ENCODE measurements at places on chromosomes 13 and 19.

DNA sequence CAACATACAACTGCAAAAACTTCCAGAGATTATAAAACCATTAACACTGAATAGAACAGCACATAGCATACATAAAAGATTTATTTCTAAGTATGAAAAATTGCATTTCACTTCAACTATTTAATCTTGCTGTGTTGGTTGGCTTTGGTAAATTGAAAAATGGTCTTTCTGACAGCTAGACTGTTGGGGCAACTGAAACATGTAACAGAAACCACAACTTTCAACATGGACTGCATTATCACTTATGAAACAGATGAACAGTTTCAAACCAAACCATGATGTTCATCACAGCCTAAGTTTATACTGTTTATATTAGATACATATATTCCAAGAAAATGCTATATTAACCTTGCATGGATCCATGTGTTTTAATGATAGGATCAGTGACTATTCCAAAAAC, 324.1 kb upstream of the PCDH9 start:
- DNase-seq: no peak

DNA sequence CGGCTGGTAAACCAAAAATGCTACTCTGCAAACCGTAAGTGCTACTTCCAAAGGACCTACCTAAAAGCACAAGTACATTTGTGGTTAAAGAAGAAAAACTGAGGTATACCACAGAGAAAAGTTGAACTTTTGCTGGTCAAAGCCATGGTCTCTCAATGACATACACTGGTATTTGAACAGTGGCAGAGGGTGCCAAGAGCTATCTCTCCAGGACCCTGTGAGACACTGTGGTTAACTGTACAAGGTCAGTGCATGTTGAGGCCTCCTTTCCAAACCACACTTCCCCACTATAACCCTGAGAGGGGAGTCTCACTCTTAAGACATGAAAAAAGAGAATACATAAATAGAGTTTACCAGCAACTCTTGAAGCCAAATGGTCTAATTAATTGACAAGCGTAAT, 49.5 kb downstream of the COL4A1 start:
- no peak for DNase-seq

- DNase-seq: no peak
Measured at GRCh38 chr13:50539791-50540530, 303.5 kb downstream of the DLEU7 start.

DNA sequence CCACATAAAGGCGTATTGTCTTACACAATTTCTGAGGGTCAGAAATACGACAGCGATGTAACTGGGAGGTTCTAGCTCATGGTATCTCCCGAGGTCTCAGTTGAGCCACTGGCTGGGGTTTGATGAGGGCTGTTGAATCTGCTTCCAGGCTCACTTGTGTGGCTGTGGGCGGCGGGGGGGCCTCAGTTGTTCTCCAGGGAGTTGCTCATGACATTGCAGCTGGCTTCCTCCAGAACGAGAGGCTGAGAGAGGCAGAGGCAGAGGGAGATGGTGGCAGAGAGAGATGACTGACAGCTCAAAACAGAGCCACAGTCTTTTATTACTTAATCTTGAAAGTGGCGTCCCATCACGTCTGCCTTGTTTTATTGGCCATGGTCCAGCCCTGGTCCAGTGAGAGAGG, 6.2 kb upstream of the NLRP5 start:
- no peak for DNase-seq

- DNase-seq: peak; percentile 73
Measured at GRCh38 chr19:35155441-35155840, 906 bp downstream of the FXYD5 start.

GRCh38 chr19:38949580-38950367, 19.0 kb downstream of the MRPS12 start:
- peak; percentile 90 for DNase-seq

DNA sequence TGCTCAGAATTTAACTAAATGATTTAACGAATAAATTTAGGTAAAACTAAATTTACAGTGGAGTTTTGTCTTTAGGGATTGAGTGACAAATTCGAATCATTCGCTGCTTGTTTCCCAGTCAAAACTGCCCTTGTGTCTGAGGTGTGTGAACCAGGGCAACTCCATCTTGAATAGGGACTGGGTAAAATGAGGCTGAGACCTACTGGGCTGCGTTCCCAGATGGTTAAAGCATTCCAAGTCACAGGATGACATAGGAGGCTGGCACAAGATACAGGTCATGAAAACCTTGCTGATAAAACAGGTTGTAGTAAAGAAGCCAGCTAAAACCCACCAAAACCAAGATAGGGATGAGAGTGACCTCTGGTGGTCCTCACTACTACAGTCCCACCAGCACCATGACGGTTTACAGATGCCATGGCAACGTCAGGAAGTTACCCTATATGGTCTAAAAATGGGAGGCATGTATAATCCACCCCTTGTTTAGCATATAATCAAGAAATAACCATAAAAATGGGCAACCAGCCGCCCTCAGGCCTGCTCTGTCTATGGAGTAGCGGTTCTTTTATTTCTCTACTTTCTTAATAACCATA, 10.2 kb upstream of the ANKRD10 start:
- DNase-seq: no peak

DNA sequence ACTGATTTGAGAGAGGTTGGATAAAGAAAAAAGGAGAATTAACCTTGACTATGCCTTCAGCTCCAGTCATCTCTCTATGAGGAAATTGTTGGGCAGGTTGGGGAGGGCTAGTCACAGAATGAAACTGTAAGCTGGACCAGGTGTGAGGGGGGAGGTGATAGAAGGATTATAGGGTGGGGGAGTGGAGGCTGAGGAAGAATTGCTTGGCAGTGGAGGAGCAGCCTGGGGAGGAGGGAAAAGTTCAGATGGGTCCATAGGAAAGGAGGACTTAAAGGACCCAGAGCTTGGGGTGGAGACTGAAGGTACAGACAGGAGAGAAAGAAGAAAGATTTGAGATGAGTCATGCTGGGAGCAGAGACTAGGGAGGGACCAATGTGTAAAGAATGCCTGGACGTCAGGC, 8.2 kb upstream of the ZNF431 start:
- no peak for DNase-seq

DNA sequence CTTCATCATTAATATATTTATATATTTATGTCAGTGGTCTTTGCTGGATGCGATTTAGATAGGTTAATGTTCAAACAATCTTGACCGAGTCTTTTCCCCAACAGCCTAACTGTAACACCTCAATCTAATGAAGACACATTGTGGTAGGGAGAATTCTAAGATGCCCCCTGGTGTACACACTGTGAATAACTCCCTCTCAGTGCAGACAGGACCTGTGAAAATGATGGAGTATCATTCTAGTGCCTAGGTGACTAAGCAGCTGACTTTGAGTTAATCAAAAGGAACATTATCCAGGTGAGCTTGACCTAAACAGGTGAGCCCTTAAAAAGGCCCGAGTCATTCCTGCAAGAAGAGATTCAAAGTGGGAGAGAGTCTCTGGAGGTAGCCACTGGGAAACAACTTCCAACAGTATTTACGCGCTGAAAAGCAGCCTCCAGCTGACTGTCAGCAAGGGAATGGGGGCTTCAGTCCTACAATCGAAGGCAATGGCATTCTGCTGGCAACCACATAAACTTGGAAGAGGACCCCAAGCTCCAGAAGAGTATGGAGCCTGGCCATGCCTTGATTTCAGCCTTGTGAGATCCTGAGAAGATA, 28.0 kb upstream of the KBTBD7 start:
- DNase-seq: no peak

- no peak for DNase-seq
Measured at GRCh38 chr13:48069573-48069972, 25.3 kb downstream of the MED4 start.

DNA sequence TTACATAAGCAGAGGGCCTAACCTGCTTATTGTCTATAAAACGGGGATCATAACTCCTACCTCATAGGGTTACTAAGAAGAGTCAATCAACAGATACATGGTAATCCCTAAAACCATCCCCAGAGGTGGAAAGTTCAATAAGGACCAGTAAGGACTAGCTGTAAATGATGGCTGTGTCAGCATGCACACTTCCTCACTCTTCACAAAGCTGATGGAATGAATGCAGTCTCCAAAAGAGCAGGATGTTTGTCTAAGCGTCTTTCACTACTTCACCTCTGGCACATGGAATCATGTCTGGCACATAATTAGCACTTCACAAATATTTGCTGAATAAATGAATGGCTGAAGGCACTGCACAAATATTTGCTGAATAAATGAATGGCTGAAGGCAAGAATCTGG, 134.2 kb downstream of the MIPEP start:
- DNase-seq: no peak

DNA sequence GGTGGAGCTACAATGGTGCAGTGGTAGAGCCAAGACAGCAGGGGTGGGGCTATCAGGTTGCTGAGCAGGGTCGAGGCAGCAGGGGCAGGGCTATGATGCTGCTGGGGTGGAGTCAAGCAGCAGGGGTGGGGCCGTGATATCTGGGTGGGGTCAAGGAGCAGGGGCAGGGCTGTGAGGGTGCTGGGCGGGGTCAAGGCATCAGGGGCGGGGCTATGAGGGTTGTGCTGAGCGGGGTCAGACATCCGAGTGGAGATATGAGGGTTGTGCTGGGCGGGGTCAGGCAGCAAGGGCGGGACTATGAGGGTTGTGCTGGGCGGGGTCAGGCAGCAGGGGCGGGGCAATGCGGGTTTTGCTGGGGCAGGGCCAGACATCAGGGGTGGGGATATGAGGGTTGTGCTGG, 14.7 kb downstream of the HCN2 start:
- DNase-seq: no peak

- no peak for DNase-seq
Measured at GRCh38 chr13:103284466-103284865, 218.2 kb upstream of the SLC10A2 start.

- no peak for DNase-seq
Measured at GRCh38 chr13:36157480-36157879, 26.3 kb upstream of the DCLK1 start.

DNA sequence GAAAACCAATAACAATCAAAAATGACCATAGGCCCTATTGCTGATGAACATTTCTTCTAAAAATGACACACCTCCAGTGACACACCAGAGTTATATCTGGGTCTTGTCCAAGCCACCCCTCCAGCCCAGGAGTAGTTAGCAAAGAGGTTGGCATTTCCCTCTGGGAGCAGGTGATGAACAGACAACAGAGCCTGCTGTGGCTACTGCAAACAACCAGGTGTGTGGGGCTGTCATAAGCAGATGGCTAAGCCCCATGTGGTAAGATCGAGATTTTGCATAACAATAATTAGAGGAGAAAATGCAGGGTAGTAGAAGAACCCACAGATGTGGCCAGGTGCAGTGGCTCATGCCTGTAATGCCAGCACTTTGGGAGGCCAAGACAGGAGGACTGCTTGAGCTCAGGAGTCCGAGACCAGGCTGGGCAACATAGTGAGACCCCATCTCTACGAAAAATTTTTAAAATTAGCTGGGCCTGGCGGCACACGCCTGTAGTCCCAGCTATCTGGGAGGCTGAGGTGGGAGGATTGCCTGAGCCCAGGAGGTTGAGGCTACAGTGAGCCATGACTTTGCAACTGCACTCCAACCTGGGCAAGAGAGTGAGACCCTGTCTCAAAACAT, 5.0 kb downstream of the XRCC1 start:
- DNase-seq: no peak

DNA sequence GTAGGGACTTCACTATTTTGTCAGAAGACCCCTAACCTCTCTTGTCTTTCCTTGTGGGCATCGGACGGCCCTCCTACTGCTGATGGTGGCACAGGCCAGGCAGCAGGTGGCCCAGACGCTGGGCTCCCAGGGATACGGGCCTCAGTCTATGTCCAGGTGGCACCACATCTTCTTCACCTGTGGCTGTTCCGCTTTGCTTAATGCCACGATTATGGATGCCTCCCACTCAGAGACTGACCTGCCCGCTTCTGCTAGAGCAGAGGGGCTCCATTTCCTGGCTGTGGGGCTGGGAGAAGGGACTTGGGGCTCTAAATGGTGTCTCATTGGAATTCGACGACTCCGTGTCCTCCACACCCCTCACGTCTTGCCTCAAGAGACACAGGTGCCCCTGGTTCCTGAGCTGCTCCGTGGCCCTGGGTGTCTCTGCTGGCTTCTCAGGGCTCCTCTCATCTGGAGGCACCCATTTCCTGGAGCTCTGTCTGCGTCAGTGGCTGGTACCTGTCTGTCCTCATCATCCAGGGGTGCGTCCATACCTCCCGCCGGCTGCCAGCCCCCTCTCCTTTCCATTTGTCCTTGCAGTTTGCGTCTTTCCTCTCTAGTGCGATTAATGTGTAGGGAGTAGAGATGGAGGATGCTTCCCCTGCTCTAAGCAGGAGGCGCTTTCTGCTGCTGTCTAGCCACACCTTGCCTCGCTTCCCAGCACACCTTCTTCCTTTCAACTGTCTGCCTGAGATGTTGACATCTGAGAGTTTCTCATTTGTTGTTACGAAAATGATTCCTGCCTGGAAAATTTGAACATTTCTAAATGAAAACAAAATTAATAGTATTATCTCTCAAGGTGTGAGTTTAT, 63.4 kb downstream of the TEX29 start:
- DNase-seq: no peak

- no peak for DNase-seq
Measured at GRCh38 chr19:32349724-32350470, 4.5 kb downstream of the ZNF507 start.

DNA sequence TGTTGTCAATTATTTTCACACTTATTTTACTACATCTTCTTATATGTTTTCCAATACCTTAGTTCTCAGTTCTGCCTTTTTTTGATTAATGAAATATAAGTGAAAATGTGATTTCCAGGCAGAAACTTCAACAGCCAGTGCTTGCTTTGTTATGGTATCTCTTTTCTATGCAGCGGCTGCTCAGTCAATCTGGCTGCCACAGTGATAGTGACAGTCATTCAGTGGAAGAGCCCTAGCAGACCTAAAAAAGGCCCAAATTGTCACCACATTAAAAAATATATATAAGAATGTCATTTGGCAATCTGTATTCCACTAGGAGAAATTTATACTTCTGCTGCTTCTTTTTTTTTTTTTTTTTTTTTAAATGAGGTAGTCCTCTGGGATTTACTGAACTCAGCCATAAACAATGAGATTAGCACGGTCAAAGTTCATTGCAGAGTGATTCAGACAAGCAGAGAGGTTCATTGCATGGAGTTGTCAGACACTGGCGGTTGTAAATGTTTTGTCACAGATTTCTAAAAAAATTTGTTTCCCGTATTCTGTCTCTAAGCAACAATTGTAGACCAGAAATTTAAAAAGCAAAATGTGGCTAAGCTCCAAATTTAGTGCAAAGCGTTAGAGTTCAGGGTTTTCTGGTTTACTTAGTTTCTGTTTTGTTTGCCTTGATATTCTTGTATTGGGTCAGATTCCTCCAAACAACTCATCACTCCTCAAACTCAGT, 94.7 kb upstream of the PRR20A start:
- no peak for DNase-seq

- no peak for DNase-seq
Measured at GRCh38 chr13:87677043-87677495, 5.9 kb downstream of the SLITRK5 start.

GRCh38 chr13:114000151-114001040, 26.5 kb upstream of the C13orf46 start:
- DNase-seq: no peak

- no peak for DNase-seq
Measured at GRCh38 chr13:77353995-77354394, 27.1 kb upstream of the MYCBP2 start.

DNA sequence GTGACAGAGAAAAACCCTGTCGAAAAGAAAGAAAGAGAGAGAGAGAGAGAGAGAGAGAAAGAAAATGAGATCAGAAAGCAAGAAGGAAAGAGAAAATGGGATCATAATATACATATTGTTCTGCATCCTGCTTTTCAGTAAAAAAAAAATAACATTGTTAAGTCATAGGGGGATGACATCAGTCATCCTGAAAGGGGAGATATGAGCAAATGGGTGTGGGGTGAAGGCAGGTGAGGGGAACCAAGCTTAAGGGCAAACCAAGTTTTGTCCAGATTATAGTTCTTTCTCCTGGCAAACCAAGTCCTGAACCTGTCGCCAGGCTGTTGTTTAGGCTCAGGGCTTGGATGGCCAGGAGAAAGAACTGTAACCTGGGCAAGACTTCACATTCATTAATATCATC, 92.6 kb upstream of the TMTC4 start:
- DNase-seq: no peak
